ENCODE measurements at places on chromosomes 3 and 15.

DNA sequence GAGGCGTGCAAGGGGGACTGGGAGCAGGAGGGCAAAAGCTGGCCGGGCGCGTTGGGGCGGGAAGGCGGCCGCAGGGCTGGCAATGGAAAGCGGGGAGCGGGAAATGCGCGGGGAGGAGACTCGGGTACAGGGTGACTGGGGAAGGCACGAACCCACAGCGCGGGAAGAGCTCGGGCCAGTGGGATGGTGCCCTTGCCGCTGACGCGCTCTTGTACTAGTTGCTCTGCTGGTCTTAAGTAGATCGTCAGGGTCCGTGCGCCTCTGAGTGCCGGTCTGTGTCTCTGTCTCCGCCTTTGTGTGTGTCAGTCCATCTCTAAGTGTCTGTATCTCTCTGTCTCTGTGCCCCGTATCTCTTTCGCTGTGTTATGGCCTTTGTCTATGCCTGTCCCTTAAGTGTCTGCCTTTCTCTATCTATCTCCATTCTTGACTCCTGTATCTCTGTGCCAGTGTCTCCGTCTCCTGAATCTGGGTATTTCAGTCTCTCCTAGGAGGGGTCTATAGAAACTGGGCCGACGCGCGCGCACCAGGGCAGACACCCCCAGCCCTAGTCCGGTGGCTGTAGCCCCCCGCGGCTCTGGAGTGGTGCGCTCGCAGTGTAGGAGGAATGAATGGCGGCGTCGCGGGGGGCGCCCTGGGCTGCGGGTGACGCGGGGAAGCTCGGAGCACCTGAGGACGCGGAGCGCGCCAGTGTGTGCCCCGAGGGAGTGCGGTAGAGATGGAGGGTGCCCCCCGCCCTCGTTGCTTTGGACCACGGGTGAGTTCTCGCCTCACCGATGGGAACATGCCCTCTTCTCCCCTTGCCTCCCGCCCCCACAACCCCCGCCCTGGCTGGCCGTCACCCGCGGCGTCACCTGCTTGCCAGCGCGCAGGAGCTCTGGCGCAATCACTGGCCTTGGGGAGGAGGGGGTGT lies 756 bp upstream of the CAMK2N2 start:
- DNase-seq, result no peak

DNA sequence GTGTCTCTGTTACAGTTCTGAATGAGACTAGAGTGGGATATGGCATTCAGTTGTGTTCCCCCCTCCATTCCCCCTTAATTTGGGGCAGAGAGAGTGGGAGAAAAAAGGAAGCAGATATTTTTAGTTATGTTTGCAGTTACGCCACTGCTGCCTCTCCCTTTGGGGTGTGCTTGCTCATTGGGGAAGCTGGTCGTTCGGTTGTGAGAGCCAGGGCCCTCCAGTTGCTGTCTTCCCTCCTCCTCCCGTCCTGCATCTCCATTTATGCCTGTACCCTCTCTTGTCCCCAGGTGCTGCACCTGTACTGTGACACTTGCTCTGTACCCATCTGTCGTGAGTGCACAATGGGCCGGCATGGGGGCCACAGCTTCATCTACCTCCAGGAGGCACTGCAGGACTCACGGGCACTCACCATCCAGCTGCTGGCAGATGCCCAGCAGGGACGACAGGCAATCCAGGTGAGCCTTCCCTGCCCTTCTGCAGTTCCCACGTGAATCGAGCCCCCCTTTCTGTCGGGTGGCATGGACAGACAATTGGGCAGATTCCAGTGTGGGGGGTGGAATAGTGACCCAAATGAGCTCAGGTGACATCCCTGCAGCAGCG lies 55.8 kb downstream of the TRIM71 start:
- DNase-seq, result no peak

GRCh38 chr3:3027976-3028567 lies 82.1 kb downstream of the IL5RA start:
- DNase-seq, result no peak

- DNase-seq, result no peak
These were observed 1108.5 kb upstream of the EPHA6 start for GRCh38 chr3:95705786-95706418.

DNA sequence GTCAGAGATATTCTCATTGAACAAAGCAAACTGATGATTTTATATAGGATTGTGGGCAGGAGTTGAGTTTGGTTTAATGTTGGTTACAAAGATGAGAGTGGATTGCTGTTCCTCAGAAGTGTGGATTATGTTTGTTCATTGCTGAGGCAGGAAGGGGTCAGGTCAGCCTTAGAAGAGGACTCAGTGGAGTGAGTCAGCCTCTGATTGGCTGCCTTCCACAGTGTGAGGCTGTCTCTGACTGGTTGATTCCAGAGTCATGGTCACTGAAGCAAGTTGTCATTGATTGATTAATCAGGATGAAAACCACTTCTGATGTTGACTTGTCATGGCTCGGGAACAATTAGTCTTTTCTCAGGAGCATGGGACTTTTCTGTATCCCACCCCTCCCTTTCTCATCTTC lies 36.2 kb downstream of the KBTBD12 start:
- DNase-seq, result no peak

All from HTR-8/SVneo (cell line).